Fibroblast of skin of right biceps (primary cell): ENCODE measurements at places on chromosomes 16 and 17.

GRCh38 chr17:73710095-73710592, 65.9 kb upstream of the SDK2 start:
- peak; percentile 63 for DNase-seq

GRCh38 chr17:66769911-66770310, 65.0 kb upstream of the CACNG5 start:
- DNase-seq, result no peak

- DNase-seq, result no peak
Observed at GRCh38 chr16:19123535-19124178, 9.9 kb downstream of the ITPRIPL2 start.

- no peak for DNase-seq
Observed at GRCh38 chr17:62045109-62045508, 20.0 kb downstream of the MED13 start.
